Esophagus squamous epithelium (tissue), 5 donors: ENCODE measurements at places on chromosomes 5 and 9.

- no peak for DNase-seq
These were observed 1040.3 kb downstream of the TLE1 start for GRCh38 chr9:80649001-80649420.

DNA sequence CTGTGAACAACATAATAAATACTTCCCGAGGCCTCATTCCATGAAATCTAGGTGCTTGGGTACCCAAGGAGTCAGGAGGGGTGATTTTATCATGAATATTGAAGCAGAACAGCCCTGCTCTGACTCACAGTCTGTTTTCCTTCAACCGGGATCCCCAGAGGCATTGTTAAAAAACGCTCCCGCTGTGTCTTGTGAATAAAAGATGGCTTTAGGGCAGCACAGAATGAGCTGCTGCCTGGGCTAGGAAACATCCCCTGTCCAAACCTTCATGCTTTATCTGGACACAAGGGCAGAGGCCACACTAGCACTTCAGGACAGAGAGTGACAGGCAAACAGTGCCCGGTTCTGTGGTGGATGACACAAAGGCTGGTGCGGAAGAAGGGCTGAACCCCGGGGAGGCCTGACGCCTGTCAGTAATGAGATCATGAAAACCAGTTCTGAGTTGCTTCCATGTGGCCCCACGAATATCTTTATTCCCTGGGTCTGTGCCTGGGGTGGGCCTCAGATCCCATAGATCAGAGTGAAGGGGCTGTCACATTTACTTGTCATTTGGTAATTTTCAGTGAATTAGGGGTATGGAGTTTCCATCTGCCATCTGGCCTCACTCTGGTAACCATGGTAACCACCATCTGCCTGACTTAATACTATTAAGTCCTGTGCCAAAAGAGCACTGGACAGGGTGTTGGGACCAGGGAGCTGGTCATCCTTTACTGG lies 2.6 kb downstream of the IGFBPL1 start:
- DNase-seq: no peak

GRCh38 chr5:173764332-173765028 lies 123.7 kb upstream of the CPEB4 start:
- no peak for DNase-seq

GRCh38 chr5:176817369-176817840 lies 7.0 kb downstream of the UNC5A start:
- no peak for DNase-seq

DNA sequence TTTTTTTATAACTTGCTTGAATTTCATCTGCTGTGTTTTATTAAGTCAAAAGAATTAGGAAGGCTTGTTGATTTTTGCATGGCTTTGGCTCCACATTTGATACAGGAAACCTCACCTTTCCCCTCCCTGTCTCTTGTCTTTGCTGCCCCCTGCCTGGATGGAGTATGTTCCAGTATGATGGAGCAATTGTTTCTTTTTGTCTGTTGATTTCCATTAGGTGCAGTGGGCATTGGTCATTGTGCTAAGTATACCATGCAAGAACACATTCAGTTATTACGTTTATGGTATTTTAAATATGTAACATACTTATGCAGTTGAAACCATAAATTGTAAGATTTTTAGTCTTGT lies 19.6 kb downstream of the TJP2 start:
- DNase-seq: no peak

DNA sequence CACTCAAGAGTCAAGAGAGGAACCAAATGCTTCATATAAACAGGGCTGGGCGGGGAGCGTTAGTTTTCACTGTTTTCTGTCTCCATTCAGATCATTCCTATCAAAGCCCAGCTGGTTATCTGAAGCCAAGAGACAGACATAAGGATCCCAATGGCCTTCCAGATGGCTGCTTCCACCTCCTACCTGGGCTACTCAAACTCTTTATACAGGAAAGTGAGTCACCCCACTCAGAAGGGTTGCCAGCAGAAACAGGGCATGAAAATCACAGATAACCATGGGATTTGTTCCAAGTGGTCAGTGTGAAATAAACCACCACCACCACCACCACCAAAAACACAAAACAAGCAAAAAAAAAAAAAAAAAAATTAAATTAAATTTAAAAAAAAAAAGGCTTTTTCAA lies 5.5 kb downstream of the PRSS3 start:
- DNase-seq: no peak

GRCh38 chr9:20630241-20630943 lies 8.1 kb upstream of the MLLT3 start:
- no peak for DNase-seq

- no peak for DNase-seq
These were observed 12.0 kb upstream of the RNF130 start for GRCh38 chr5:180083529-180084060.

- no peak for DNase-seq
These were observed 21.8 kb downstream of the DENND4C start for GRCh38 chr9:19252174-19252884.

DNA sequence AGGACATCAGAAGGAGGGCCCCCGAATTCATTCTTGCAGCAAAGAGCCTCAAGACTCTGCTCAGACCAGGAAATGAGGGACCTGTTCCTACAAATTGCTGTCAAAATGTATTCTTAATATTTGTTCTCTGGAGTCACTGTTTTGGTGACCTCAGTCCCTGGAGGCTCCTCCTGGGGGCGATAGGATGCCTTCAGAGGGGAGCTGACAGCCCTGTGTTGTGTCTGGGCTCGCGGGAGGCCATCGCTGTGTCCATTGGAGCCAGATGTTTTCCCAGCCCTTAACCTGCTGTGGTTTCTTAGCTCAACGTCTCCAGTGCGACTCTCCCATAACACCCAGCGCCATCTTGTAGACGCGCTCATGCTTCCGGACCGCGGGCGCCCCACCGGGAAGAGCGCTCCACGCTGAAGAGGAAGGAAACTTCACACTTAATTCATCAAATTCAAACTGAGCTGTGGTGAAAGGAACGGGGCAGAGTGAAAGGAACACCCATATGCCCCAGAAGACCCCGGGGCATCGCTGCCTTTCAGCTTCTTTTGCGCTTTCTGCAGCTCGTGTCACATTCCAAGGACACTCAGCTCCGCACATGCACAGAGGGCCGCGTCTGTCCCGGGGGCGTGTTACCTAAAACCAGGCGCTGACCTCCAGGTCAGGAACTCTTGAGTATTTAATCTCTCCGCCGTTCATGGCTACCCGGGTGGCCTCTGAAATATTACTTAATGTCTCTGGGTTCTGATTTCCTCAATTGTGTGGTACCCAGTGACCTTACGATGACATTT lies 112.3 kb upstream of the GDNF start:
- DNase-seq: no peak

- no peak for DNase-seq
These were observed 8.8 kb downstream of the PRR16 start for GRCh38 chr5:120472911-120473310.

- no peak for DNase-seq
These were observed 134.4 kb downstream of the FGF1 start for GRCh38 chr5:142551338-142552067.

DNA sequence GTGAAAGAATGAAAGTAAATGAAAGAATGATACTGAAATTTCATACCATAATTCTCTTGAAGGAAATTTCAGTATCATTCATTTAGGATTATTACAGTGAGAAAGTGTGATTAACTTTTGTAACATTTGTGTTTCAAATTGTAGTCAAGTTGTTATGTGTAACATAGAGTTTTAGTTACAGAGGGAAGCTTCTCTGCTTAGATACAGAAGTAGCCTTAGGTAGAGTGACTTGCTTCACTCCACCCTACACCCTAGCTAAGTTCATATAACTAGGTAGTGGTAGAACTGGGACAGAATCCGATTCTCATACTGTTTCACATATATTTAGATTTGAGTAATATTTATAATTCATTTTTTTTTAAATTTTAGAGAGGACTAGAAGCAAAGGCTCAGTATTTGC lies 9.0 kb downstream of the RASA1 start:
- no peak for DNase-seq

- no peak for DNase-seq
These were observed 143.0 kb upstream of the RPS23 start for GRCh38 chr5:82421119-82421518.

- DNase-seq: no peak
These were observed 1.8 kb downstream of the DPP7 start for GRCh38 chr9:137112564-137113384.

DNA sequence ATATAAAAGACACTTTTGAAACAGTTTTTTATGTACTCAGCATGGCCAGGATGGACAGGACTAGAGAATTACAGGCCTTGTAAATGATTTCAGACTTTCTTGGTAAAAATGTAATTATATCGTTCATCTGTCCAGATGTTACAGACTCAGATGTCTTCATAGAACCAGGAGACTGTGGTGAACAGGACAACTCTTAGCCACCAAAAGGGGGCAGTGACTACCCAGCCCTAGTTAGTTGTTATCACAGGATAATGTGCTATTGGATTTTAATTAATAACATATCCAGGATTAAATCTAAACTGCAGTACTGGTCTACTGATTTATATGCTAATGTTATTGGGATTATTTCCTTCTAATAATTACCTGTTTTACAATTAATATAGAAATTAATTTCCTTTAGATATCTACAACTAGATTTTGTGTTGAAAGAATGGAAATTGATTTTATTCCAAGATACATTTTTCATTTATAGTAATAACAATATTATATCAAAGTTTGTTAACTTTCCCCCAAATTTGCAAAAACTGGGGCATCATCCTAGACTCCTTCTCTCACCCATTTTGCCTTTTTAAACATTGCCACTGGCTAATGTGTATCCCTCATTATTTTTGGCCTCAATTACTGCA lies 99.4 kb downstream of the MTREX start:
- DNase-seq: no peak

- no peak for DNase-seq
These were observed 122.2 kb downstream of the LHX2 start for GRCh38 chr9:124133727-124134126.

DNA sequence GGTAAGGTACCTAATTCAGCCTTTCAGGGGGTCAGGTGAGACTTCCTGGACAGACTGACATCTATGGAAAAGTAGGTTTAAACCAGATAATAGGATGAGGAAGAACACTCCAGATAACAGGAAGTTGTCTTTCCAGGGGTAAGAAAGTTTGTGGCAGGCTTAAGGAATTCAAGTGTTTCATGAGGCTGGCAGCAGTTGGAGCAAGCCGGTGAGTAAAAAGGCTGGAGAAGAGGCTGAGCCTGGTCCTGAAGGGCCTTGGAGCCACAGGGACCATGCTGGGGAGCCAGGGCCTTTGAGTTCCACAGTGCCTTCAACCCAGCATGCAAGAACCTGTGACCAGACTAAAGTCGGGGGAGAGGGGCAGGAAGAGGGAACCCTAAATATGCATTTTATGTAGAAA lies 353.4 kb downstream of the SPOCK1 start:
- no peak for DNase-seq

GRCh38 chr9:68932458-68932857 lies 81.5 kb downstream of the PRKACG start:
- DNase-seq: no peak

- DNase-seq: no peak
These were observed 17.2 kb downstream of the WDR70 start for GRCh38 chr5:37396352-37396751.

- no peak for DNase-seq
These were observed 26.8 kb downstream of the ANKRD55 start for GRCh38 chr5:56206126-56206910.

- DNase-seq: no peak
These were observed 151.7 kb upstream of the TAS2R1 start for GRCh38 chr5:9781890-9782289.

DNA sequence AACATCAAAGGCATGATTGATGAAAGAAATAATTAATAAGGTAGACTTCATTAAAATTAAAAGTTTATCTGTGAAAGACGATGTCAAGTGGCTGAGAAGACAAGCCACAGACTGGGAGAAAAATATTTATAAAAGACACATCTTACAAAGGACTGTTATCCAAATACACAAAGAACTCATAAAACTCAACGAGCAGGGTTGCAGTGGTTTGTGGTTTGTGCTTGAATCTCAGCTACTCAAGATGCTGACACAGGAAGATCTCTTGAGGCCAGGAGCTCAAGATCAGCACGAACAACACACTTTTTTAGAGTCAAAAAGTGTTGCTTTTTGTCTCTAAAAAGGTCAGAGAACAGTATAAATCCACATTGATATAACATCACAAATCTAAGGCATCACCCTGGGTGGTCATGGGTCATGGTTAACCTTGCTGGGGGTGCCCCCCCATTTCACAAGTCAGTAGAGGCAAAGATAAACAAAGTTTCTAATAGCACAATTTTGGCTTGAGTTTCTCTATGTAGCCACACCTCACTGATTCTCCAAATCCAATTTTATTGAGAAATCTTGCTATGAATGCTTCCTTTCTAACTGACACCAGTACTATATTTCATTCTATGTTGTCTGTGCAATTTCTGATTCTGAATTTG lies 342.9 kb upstream of the RPS23 start:
- no peak for DNase-seq

- no peak for DNase-seq
These were observed 18.2 kb upstream of the MGAT1 start for GRCh38 chr5:180820788-180821321.

DNA sequence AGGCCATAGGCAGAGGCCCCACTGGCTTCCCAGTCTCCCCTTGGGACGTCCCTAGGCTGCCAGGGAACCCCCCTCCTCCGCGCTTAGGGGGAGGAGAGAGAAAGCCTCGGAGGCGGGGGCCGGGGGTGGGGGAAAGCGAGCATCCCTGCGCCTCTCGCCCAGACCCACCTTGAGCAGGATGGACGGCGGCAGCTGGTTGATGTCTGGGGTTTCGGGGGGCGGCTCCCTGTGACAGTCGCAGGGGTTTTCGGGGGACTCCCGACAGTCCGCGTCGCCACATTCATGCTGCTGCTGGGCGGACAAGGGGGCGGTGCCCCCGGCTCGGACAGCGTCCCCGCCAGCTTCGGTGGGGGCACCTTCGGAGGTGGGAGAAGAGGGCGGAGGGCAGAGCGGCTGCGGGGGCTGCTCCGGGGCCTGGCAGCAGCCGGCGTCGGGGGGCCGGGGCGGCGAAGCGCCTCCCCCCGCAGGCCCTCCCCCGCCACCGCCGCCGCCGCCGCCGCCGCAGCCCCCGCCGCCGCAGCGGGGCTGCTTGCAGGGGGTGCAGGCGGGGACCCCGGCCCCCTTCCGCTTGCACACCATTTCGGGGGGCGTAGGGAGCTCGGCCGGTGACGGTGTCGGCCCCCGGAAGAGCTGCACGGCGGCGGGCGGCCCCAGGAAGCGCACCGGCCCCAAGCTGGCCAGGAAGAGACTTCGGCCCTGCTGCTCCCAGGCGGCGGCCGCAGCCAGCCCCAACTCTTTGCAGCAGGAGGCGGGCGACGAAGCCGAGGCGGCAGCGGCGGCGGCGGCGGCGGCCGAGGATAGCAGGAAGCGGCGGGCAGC lies 1.2 kb downstream of the FBXL17 start:
- no peak for DNase-seq
